Retina (tissue), 1 donor: ENCODE measurements at places on chromosomes 11 and 22.

GRCh38 chr22:19962246-19962908 is 20.8 kb upstream of the TXNRD2 start:
- DNase-seq = peak; percentile 66

DNA sequence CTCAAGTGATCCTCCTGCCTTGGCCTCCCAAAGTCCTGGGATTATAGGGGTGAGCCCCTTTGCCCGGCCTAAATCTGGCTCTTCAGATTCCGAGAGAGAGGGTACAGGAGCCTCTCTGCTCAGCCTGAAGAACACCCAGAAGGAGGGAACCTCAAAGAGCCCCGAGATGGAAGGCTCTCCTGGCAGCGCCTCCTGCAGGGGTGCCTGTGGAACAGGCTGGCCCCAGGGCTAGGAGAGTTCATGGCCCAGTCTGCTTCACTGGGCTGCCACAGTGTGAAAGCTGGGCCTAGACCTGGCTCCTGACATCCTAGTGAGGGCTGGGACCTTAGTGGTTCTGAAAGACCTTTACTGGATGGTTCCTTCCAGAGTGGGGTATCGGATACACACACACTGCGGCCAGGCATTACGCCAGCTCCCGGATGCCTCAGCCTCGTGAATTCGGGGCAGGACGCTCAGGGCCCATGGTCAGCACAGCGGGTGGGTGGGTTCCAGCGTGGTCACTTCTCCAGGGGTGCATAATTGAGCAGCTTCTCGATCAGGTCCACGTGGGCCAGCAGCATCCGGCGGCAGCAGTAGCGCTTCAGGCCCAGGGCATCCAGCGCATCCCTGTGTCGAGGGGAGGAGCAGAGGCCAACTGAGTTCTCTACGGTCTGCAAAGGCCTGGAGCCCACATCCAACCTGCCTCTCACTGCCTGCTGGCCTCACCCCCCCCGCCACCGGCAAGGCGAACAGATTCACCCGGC is 2.3 kb downstream of the POLR2L start:
- DNase-seq = no peak

DNA sequence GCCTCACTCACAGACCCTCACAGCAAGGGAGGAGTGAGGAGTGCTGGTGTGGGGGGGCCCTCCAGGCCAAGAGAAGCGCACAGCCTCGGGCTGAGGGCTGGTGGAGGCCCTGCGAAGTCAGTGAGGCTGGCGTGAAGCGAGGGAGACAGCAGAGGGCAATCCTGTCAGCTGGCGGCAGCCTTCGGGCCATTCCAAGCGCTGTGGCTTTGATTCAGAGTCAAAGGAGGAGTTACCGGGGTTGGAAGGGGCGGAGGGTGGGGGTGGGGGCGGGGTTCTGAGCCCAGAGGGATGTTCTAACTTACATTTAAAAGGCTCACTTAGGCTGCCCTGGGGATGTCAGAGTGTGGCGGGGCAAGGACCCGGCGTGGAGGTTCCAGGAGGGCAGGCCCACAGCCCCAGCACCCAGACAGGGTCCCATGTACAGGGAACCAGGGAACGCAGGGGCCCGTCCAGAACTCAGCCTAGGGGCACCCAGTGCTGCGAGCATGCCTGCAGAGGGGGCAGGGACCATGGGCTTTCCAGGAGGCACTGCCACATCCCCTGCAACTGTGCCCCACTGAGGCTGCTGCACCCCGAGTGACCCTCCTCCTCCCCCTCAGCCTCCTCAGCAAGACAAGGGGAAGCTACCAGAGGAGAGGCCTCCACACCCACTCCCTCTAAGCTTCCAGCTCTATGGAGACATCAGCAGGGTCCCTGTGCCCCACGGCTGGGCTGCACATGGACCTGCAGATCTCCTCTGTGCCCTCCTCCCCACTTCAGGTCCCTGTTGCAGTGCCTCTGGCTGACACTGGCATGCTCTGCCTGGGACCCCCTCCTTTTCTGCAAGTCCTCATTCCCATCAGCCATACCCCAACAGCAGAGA is 39.7 kb upstream of the TTLL12 start:
- DNase-seq = peak; percentile 67

- DNase-seq = no peak
Measured at GRCh38 chr22:37105990-37106389, 3.5 kb downstream of the TMPRSS6 start.

- DNase-seq = peak; percentile 2
Measured at GRCh38 chr11:59011655-59012397, 72.5 kb downstream of the GLYATL1 start.

GRCh38 chr11:47915374-47915773 is 65.0 kb upstream of the PTPRJ start:
- no peak for DNase-seq

DNA sequence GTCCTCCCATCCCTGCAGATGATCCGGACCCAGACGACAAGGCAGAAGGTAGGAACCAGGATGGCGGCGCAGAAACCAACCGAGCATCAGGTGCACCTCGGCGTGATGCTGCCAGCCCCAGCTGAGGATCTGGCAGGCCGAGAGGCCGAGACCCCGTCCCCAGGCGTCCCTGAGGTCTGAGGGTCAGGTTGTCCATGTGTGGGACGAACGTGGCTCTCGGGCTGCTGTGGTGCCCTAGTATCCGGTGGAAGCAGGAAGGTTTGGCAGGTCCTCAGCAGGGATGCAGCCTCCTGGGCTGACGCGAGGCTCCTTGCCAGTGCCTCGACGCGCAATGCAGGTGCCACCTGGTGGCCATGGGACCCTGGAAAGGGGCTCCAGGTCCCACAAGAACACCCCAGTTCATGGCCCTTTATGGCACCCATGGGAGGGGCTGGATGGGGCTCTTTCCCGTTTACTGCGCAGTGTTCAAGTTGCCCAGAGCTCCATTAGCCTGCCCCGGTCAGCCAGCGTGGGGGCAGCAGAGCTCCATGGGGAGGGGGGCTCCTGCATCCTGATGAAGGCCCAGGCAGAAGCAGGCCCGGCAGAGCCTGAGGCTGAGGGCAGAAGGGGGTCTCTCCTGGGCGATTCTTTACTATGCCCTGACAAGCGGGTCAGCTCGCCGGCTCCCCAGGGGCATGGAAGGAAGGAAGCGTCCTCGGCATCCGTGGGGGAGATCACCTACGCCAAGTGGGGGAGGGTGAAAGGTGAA is 129.9 kb downstream of the CTTN start:
- no peak for DNase-seq

GRCh38 chr11:5564259-5565019 is 16.1 kb upstream of the OR52H1 start:
- no peak for DNase-seq

- DNase-seq = no peak
Measured at GRCh38 chr22:50626850-50627641, 906 bp downstream of the ARSA start.

- DNase-seq = no peak
Measured at GRCh38 chr11:60389279-60389910, 6.9 kb upstream of the MS4A14 start.

- DNase-seq = no peak
Measured at GRCh38 chr11:31969359-31969702, 121.5 kb upstream of the RCN1 start.

DNA sequence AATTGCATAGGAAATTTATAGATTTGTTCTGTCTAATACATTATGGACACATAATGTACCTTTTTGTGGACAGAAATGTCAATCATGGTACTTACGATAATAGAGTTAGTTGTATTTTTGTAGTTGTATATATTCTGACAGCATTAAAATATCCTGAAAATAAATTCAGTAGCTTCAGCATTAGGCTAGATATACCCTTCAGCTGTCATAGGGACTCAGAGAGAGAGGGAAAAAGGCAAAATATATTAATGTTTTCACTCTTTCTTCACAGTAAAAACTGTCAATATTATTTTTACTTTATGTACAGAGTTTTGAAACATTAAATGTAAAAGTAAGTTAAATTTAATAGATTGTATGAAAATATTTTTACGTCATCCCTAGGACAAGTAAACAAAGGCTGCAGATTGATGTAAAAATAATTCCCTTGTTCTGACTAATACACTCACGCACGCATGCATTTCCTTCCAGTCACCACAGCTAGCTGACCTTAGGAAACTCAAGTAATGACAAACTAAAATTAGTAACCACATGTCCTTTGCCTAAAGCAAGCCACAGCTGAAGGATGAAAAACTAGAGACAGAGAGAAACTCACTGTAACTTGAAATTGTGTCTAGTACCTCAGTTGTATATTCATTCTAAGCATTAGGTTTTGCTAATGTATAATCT is 104.7 kb upstream of the CARD18 start:
- no peak for DNase-seq

GRCh38 chr11:71294846-71295600 is 42.6 kb upstream of the SHANK2 start:
- DNase-seq = no peak

DNA sequence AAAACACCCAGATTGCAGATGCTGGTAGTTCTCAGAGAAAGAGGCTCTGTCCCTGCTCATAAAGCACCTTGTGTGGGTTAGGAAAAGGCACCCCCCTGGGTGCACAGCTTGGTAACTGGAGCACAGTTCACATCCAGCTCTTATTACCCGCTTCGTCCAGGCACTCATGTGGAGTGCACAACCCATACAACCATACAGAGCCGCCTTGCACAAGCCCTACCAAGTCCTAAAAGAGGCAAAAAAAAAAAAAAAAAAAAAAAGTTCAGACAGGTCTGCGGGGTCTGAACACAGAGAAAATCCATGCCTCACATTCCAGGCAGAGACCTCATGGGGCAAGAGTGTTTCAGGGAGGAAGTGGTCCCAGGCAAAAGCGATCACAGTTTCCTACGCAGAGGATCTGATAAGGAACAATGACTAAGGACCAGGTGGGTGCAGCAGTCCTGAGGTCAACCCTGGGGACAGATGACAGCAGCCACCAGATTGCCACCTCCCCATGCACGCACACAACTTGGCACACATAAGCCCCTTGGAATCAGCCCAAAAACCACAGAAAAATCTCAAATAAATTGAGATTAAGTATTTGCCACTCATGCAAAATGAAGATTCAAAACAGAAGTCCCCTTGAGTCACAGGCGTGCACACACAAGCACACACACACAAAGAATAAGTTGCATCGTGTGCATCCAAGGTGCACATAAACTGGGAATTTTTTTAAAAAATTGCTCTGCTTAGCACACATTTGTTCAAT is 12.3 kb downstream of the MB start:
- no peak for DNase-seq

- no peak for DNase-seq
Measured at GRCh38 chr11:130722401-130722800, 193.9 kb downstream of the SNX19 start.

GRCh38 chr11:116694815-116695590 is 77.8 kb downstream of the BUD13 start:
- no peak for DNase-seq

- no peak for DNase-seq
Measured at GRCh38 chr11:76131671-76132631, 74.4 kb downstream of the WNT11 start.

- DNase-seq = no peak
Measured at GRCh38 chr22:44107340-44107739, 73.4 kb upstream of the PARVG start.

DNA sequence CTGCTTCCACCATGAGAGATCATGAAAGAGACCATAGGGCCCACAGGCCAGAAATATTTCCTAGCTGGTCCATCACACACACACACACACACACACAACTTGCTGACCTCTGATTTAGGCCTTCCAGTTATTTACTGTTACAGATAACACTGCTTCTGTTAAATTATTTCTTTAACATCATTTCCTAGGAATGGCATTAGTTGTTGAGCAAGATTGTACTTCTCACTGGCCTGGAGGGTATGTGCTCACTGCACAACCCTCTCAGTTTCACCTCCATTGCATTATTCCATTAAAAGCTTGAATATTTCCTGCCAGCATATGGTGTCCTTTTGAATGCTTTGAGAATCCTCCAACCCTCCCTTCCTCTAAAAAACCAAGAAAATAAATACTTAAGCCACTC is 104.4 kb downstream of the MICAL2 start:
- DNase-seq = no peak

GRCh38 chr11:12174128-12174476 is 63.7 kb downstream of the MICAL2 start:
- no peak for DNase-seq

DNA sequence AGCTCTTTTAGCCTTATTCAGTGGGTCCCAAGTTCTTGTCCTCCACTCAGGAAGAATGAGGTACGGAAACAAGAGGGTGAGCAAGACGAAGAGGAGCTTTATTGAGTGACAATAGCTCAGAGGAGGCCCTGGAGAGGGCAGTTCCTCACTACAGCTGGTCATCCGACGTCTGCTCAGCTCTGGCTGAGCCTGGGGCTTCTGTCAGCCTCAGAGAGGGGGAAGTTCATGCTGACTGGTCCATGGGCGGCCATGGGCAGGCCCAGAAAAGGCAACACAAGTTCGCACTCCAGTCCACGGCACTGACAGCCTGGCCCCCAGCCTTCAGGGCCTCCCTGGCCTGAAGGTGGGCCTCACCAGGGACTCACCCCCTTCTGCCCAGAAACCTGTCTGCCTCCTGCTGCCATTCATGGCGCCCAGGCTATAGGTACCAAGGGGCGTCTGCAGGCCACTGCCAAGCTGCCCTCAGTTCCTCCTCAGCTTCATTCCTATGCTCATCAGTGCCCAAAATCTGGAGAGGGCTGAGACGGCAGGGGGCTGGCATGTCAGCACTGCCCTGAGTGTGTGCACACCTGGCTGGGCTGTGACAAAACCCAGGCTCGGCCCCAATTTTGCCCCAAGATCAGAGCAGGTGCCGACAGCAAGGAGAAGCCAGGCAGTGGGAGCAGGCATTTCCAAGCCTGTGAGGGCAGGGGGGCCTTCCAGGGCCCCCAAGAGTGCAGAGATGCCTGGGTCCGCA is 21.7 kb upstream of the KIAA0930 start:
- no peak for DNase-seq

GRCh38 chr11:105696000-105696399 is 86.1 kb downstream of the GRIA4 start:
- DNase-seq = no peak

GRCh38 chr11:120710354-120711131 is 199.0 kb downstream of the GRIK4 start:
- DNase-seq = peak; percentile 68

GRCh38 chr22:37658133-37659065 is at the start of gene PDXP:
Gene PDXP, plus strand, starts transcription at chr22:37658723. Its CDS starts 60 bp downstream, at chr22:37658783.
- DNase-seq = peak; percentile 97

- no peak for DNase-seq
Measured at GRCh38 chr11:62844154-62844553, 4.8 kb upstream of the WDR74 start.

DNA sequence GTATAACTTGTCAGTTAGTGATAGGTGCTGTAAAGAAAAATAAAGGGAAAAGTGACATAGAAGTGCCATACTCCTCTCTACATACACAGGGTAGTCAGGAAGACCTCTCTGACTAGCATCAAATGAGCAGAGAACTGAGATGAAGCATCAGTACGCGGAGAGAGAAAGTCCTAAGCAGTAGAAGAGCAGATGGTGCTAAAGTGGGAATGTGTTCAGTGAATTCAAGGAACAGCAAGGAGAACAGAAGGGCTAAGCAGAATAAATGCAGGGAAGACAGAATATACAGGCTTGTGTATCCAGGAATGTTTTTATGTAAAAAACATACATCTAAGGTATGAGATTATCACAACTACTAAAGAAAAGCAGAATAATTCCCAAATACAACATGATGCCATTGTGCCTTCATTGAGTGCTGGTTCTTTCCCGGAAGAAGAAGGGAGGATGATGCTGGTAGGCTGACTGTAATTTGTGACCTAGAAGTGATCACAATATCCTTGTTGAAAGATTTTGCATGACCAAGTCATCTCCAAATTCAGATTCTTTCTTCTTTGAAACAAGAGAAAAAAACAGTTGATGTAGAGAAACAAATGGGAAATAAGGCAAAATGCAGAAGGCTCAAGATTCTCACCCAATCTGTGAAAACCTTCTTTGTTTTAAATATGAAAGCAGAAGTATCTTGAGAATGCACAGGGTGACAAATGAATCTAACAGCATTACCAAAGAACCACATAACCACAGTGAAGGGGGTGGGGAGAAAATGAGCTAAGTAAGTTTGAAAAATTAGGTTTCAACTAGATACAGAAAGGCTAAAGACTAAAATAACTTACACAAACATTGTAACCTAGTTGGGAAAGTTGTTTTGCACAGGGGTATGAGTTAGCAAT is 20.5 kb downstream of the MRE11 start:
- no peak for DNase-seq
